ENCODE measurements at places on chromosomes 11 and 22. TPM values are rescaled to one million over a fixed set of nuclear protein-coding genes. Genes with fewer than 3 reads are reported as not detected.

Gene ELF5
- total RNA-seq, result 3.7 TPM

Gene WNT7B
- total RNA-seq, result 23.9 TPM

Gene CSRP3
- total RNA-seq, result not detected

- peak; percentile 44 for DNase-seq
Observed at GRCh38 chr11:115503083-115503885, 931 bp downstream of the CADM1 start.

- no peak for DNase-seq
Observed at GRCh38 chr22:35202376-35202775, 54.9 kb upstream of the HMGXB4 start.

Gene C1QTNF5
- 0.90 TPM for total RNA-seq

DNA sequence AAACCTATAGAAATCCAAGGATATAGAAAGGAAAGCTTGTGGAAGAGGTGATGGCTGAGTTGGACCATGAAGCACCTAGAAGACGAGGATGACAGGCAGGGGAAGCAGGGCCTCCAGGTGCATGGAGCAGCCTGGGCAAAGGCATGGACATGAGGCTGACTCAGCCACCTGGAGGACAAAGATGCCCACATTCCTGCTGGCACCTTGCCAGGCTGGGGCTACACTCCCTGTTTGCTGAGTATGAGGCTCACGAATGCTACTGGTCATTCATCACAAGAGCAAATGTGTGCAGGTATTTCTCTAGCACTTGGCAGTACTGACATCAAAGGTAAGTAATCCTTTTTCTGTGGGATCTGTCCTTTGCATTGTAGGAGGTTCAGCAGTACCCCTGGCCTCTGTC lies 7.1 kb upstream of the SCGB2A1 start:
- peak; percentile 31 for DNase-seq

Gene OR51I1
- total RNA-seq, result not detected

- DNase-seq, result peak; percentile 12
Observed at GRCh38 chr11:115092516-115092915, 411.7 kb downstream of the CADM1 start.

Gene IL18
- total RNA-seq, result 72.1 TPM

DNA sequence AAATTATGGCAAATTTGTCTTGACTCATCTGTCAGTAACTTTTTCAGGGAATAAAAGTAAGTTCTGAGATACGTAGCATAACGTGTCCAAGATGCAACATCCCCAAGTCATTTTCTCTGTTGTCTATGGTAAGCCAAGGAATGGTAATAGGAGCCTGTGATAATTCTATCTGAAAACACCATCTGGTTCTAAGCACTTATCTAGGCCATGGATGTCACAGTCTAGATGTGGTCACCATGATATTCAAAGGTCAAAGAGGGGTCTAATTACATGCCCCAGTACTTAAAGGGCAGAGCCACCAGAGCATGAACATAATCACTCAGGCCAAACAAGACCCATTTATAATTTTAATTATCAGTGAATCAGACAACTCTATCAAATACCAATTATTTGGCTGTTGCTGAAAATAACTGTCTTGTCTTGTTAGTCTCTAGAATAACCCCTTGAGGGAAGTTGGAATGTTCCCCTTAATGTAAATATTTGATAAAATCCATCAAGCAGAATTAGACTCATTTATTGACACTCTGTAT lies 225.1 kb upstream of the MPPED2 start:
- no peak for DNase-seq

Gene DDI1
- not detected for total RNA-seq

DNA sequence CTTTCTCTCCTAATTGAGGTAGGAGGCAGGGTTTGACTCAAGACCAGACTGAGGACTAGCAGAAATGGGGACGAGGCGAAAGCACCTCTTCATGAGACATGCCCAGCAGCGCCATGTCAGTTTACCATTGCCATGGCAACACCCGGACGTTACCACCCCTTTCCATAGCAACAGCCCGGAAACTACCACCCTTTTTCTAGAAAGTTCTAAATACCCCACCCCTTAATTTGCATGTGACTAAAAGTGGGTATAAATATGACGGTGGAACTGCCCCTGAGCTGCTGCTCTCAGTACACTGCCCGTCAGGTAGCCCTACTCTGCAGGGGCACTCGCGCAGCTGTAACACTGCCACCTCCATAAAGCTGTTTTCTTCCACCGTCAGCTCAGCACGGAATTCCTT lies 5.9 kb upstream of the RAC2 start:
- no peak for DNase-seq

Gene OR8D4
- not detected for total RNA-seq

Gene CADM1
- 14.2 TPM for total RNA-seq

DNA sequence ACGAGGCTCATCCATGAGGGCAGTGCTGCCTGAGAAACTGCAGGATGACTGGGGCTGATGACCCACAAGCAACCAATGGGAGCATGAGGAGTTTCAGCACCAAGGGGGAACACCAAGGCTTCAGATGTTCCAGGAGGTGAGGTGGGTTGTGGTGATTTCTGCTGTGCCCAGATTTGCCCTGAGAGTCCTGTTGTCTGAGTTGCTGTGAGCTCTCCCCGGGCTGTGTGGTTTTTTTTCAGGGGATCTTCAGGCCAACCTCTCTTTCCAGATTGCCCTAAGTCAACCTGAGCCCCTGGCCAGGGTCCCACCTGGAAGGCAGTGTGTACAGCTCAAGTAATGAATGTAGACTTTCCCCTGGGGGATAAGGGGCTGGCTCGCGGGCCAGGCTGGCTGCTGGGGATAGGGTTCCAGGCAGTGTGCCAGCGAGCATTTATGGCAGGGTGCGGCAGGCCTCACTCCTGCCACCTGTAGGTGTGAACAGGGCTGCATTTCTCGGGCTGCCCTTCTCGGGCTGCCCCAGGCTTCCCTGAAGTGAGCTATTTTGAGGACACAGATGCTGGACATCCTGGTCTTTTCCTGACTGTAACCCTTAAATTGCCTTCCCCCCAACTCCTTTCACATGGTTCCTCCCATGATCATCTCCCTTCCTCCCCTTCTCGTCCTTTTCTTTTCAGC lies 9.8 kb downstream of the SLC22A6 start:
- peak; percentile 8 for DNase-seq

DNA sequence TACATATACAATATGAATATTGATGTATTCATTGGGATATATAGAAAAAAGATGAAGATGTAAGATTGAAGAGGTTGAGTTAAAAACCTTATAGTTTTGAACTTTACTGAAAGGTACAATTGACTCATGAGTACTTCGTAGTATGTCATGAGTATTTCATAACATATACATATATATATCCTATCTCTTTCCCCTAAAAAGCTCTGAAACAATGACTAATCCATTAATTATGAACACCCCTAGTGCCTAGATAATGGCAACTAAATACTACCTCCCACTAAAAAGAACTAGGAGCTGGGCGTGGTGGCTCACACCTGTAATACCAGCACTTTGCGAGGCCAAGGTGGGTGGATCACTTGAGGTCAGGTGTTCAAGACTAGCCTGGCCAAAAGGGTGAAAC lies 31.5 kb downstream of the SLC35F2 start:
- peak; percentile 75 for DNase-seq

Gene SCT
- not detected for total RNA-seq

- DNase-seq, result no peak
Observed at GRCh38 chr22:36349726-36350125, 38.0 kb downstream of the MYH9 start.

Gene SPTBN2
- 67.3 TPM for total RNA-seq

Gene SPTY2D1
- 17.3 TPM for total RNA-seq

DNA sequence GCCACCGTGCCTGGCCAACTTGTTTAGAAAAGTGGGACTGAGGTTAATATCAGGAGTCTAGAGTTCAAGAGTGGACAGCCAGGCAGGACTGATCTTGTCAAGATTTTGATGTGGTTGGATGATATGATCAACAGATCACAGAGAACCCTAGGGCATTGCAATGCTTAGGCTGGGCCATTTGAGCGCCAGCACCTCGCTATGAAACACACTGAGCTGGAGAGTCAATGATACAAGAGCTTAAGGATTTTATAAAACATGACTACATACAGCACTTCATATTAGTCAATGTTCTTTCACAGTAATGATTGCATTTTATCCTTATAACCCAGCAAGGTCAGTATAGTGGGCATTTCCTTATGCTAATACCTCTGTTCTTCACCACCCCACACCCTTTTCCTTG lies 15.4 kb upstream of the PEX26 start:
- DNase-seq, result no peak

DNA sequence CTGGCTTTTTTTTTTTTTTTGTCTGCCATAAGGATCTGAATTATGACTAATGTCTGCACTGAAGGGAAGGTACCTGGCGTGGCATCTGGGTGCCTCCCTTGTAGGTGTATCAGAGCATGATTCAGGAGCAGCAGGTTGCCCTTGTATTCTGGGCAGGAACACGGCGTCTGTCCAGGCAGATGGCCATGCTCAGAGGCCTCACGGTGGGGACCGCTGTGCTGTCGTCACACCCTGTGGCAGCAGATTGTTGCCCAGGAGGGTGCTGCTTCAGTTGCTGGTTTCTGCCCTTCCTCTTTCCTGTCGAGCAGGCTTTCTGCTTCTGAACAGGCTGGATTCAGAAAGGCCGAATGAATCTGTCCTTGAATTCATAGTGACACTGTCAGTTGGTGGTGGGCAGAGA lies 11.0 kb downstream of the ZNRF3 start:
- peak; percentile 89 for DNase-seq

DNA sequence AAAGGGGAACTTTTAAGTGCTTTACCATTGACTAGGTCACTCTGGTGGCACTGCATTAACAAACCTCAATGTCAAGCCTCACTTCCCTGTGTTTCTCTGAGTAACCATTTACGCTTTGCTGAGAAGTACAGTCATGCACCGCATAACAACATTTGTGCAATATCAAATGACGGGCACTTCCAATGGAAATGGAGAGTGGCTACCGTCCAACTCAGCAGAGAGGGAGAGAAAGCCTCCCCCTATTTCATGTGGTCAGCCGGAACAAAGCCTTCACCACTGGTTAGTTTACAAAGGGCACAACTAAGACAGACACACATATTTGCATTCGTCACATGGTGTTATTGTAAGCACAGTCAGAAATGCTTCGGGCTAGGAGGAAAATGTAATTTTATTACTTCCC lies 117.3 kb downstream of the RASSF10 start:
- peak; percentile 99 for DNase-seq

Data from bronchial epithelial cell (primary cell).